ENCODE measurements at places on chromosomes 4 and X.

- DNase-seq: no peak
Observed at GRCh38 chrX:12767856-12768255, 23.4 kb upstream of the PRPS2 start.

GRCh38 chr4:174663216-174663615 is 140.9 kb upstream of the HPGD start:
- no peak for DNase-seq

- DNase-seq: no peak
Observed at GRCh38 chrX:65723706-65724105, 56.3 kb downstream of the MSN start.

- DNase-seq: no peak
Observed at GRCh38 chr4:120526033-120526432, 396.5 kb downstream of the PRDM5 start.

DNA sequence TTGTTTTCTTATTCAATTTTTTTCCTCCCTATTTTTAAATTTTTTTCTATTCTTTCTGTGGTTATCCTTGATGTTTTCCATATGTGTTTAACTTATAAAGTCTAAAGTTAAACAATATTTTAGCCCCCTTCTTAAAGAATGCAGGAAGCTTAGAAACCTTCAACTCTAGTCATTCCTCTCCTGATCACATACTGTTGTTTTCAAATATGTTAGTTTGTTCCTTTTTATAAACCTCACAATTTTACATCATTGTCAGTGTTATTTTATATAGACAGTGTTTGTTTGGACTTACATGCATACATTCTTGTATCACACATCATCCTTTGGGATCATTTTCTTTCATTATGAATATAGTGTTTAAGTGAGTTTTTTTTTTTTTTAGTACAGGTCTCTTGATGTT is 31.6 kb downstream of the KANTR start:
- no peak for DNase-seq

DNA sequence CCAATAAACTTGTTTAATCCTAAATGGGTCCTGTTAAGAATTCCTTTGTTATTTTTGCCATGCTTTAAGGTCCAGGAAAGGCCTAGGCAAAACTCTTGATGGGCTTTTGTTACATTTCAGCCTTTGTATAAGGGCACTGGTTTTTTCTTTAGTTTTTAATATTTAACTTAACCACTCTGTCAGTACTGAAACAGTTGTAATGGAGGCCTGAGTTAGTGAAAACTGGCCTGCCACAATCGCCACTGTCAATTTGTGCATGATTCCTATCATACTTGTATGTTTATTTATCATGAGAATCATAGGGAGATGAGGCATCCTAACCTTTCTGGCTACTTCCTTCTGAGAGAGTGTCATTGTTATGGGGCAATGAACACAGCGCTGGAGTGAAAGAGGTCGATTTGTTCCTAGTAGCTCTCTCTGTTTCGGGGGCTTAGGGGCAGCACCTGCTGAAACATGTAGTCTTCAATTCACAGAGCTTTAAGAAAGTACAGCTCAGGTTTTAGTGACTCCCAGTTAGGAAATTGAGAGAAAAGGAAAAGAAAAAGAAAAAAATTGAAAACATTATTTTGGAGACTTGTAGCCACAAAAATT is 393.8 kb upstream of the FSTL5 start:
- DNase-seq: no peak

GRCh38 chrX:30414144-30414543 is 105.0 kb upstream of the NR0B1 start:
- no peak for DNase-seq

DNA sequence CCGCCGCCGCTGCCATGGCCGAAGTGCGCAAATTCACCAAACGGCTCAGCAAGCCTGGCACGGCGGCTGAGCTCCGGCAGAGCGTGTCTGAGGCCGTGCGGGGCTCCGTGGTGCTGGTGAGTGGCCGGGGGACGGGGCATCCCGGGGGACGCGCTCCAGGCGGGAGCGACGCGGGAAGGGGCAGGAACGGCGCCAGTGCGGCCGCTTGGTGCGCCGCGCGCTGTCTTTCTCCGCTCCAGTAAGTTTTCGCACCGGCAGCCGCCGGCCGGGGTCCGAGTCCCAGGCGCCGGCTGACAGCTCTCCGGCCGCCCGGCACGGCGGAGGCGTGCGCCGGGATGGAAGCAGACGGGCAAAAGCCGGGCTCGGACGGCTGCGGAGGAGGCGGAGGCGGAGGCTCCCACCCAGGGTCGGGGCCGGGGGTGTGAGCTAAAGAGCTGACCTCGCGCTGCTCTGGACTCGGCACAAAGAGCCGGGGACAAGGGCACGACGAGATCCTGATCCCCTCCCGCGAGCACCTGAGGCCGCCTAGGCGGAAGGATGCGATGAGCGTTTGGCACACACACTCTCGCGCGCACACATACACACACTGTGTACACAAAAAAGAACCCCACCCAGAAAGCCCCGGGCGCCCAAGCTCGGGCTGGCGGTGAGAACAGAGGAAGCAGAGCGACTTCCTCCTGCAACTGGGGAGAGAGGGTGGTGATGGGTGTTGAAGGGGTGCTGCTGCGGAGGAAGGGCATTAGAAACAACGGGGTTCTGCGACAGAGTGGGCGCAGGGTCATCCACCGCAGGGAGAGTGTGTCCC is 545 bp downstream of the DOCK11 start:
- no peak for DNase-seq

- DNase-seq: no peak
Observed at GRCh38 chr4:3252831-3253641, 4.1 kb downstream of the MSANTD1 start.

GRCh38 chr4:176726803-176727202 is 65.9 kb downstream of the VEGFC start:
- DNase-seq: no peak

GRCh38 chr4:110032603-110033002 is 119.9 kb downstream of the EGF start:
- no peak for DNase-seq

GRCh38 chr4:40858962-40859361 is 109.2 kb downstream of the NSUN7 start:
- no peak for DNase-seq

DNA sequence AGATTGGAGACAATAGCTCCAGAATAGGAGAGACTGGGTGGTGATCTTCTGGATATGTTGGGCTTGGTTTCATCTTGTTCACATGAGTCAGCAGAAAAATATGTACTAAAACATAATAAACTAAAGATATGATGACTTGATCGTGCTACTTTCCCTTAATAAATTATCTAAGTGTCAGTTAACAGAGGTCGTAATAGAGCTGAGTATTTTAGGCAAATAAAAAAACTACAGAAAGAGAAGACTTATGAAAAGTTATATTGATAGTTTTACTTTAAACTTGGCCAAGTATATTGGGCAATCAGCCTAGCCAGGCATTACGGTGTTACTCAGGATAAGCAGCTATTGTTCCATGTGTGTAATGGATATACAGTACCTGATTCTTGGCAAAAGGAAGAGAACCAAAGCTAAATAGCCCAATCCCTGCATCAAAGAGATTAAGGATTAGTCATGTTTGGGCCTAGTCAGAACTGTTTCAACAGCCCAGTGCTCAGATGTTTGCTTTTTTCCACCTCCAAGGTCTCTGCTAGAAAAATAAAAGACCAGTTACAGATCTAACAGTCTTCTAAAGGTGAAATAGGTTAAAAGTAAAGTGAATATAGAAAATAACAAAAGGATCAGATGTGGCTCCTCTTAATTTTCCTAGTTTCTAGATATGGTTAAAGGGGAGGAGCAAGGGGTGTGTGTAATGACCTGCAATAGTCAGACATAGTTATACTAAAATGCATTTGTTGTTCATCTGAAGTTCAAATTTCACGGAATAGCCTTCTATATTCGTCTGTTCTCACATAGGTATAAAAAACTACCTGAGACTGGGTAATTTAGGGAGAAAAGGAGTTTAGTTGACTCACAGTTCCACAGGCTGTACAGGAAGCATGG is 262.6 kb downstream of the ADGRL3 start:
- DNase-seq: no peak

- DNase-seq: no peak
Observed at GRCh38 chrX:106177106-106177981, 9.2 kb downstream of the PWWP3B start.

DNA sequence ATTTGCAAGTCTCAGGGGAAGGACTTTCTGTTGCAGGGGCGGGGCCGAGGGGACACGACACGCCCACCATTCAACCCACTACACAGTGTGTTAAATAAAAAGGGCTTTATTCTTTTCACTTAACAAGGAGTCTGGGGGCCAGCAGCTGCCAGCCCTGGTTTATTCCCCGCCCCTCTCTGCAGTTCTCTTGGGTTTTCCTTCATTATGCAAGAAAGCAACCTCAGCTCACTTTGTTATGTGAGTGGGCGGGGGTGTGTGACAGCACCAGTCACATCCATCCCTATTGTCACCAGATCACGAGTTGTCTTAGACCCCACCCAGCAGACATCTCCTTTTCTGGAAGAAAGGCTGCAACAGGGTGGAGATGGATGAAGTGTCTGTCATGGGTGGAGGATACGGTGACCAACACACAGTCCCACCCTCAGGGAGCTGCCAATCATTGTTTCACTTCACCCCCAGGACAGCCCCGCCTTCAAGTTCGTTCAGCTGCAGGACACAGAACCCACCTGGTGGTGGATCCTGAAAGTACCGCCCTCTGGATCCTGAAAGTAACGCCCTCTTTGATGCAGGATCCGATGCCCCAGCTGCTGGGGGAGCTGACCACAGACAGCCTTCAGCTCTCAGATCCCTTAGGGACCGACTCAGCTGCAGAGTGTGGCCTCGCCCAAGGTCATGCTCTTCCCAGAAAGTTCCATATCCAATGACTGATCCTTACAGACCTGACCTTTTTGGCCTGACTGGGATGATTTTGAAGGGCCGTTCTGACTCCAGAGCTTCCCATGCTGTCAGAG is 79.6 kb downstream of the SMIM20 start:
- DNase-seq: no peak

All from D721Med (cell line).